ENCODE measurements at places on chromosomes 16 and 17. TPM values are rescaled to one million over a fixed set of nuclear protein-coding genes. Genes with fewer than 3 reads are reported as not detected.

DNA sequence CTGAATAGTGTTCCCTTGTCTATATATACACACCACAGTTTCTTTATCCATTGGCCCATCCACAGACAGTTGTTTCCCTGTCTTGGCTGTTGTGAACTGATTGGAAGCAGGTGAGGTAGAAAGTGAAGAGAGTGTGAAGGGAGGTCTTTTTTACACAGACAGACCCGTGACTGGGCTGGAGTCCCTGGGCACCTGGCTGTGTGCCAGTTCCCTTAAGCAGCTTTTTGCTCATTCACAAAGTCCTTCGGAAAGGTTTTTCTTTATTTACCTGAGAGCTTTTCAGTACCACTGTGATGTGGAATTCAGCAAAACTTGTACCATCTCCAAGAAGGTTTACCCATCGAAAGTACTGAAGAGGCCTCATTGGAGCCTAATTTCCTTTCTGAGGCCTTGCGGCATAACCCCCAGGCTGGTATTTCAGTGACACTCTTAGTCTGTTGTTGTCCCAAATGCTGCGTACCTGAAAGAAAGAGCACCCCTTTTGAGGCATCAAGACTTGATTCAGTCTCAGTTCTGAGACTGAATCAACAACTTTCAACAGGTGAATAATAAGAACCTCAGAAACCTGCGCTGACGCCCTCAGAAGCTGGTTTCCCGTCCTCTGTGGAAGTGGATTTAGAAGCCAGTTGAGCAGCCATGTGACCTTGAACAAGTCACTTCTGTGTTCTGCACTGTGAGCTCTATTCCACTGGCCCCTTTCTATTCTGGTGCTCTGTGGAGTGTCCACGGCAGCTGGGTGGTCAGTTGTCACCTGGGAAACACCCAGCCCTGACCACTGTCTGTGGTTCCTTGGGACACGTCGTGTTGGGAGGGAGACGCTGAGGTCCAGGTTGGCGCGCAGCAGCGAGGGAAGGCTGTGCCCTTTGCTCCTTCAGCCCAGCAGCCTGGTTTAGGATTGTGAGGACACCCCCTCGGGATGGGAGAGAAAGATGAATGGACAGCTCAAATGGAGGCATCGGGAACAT lies 53.9 kb upstream of the CRISPLD2 start:
- no peak for DNase-seq
- H3K36me3 ChIP-seq, result peaks cover 60% of the 10 kb centered on the region
- H3K4me1 ChIP-seq, result no peaks in the 10 kb centered on the region
- no peak overlapping the region for H3K27ac ChIP-seq
- no peak overlapping the region for H3K4me3 ChIP-seq
- H3K27me3 ChIP-seq, result no peaks in the 10 kb centered on the region

DNA sequence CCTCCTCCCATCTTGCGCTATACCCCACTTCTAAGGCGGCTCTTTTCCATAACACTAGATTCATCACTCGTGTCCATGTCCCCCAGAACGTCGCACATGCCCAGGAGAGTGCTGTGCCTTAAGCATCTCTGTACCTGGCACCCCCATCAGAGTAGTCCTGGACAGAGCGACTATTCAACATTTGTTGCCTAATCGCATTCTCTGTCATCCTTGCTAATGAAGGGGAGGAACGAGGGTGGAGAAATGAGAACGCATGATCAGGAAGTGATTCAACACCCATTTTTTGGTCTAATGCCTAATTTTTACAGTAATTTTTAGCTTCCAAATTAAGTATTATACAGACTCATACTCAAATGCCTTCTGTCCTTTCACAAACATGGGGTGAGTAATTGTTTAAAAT lies 53.2 kb downstream of the SLC39A11 start:
- H3K4me3 ChIP-seq, result no peak overlapping the region
- H3K36me3 ChIP-seq, result no peaks in the 10 kb centered on the region
- H3K27ac ChIP-seq, result no peak overlapping the region
- no peaks in the 10 kb centered on the region for H3K4me1 ChIP-seq

DNA sequence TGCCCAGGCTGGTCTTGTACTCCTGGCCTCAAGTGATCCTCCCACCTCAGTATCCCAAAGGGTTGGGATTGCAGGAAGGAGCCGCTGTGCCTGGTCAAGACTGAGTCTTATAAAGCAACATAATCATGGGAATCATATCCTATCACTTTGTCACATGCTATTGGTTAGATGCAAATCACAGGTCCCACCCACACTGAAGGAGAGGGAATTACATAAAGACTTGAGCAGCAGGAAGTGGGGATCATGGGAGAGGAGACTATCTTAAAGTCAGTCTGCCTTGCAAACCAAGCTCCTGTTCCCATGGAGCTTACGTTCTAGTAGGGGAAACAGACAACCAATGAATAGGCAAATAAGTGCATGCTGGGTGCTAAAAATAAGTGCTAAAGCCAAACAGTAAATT lies 28.3 kb upstream of the TENT4B start:
- no peak overlapping the region for H3K4me3 ChIP-seq
- no peak for DNase-seq
- H3K36me3 ChIP-seq, result no peaks in the 10 kb centered on the region

- H3K27me3 ChIP-seq, result peaks cover 87% of the 10 kb centered on the region
- no peak overlapping the region for H3K4me3 ChIP-seq
- H3K36me3 ChIP-seq, result no peaks in the 10 kb centered on the region
- no peak overlapping the region for H3K27ac ChIP-seq
- peak; percentile 26 for DNase-seq
Observed at GRCh38 chr16:67525176-67525860, 3.3 kb upstream of the RIPOR1 start.

- H3K4me1 ChIP-seq, result peaks cover 23% of the 10 kb centered on the region
- H3K36me3 ChIP-seq, result no peaks in the 10 kb centered on the region
- no peak overlapping the region for H3K4me3 ChIP-seq
Observed at GRCh38 chr16:86277221-86277620, 233.1 kb upstream of the FOXF1 start.

DNA sequence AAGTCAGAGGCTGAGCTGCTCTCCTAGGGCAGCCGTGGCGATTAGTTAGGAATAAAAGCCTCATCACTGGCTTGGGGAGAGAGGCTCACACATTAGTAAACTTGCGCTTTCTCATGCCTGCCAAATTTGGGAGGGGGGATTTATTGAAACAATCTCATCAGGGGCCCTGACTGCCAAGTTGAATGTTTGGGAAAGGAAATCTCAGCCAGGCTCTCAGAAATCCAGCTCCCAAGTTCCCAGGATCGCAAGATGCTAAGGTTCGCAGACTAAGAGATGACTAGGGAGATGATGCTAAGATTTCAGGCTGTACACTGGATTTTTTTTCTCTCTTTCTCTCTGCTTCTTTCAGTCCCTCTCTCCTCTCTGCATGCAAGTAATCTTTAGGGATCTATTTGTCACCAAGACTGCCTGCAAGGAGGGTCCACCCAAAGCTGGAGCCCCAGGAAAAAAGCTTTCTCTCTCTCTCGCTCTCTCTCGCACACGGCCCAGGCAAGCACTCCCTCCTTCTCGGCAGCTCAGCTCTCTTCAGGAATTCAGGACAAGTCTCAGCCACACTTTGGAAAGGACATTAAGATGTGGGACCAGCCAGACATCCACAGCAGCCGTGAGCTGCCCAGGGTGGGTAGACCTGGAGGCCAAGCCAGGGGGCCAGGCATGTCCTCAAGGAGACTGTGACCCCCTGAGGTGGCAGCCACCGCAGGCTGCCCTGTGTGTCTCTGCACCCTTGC lies 1.4 kb downstream of the GPR139 start:
- H3K4me3 ChIP-seq, result peak overlapping the region; percentile 78
- peaks cover 4% of the 10 kb centered on the region for H3K36me3 ChIP-seq
- H3K4me1 ChIP-seq, result peaks cover 34% of the 10 kb centered on the region
- DNase-seq, result peak; percentile 13
- peaks cover 48% of the 10 kb centered on the region for H3K27me3 ChIP-seq

DNA sequence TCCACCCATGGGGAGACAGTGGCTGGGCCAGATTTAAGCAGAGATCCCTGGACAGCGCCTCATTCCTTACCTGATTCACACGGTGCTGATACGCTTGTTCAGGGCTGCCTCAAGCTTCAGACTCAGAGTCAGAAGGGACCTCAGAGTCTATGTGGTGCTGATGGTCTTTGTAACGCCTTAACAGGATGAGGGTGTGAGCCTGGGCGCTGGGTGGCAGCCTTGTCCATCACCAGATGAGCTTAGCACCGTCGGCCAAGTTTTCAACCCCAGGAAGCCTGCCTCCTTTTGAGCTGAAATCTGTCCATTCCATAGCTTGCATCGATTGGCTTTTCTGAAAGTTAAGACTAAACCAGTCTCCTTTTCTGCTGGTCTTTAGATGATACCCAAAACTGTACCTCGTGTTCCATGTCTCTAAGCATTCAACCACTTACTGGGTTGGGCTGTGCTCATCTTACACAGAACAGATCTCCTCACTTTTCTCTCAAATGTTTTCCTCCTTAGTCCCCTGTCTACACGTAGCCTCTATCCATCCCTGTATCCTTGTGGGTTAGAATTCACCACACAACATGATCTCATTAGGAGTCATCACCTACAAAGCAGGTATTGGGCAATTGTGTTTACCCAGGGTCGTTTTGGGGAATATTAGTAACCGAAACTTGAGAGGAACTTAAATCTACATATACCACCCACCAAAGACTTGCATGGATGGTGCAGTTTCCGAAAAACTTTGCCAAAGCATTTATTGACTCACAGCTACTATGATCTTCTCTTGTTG lies 573.4 kb downstream of the CDH13 start:
- no peaks in the 10 kb centered on the region for H3K36me3 ChIP-seq
- H3K27ac ChIP-seq, result no peak overlapping the region
- no peak overlapping the region for H3K4me3 ChIP-seq
- DNase-seq, result peak; percentile 17
- H3K4me1 ChIP-seq, result no peaks in the 10 kb centered on the region
- H3K27me3 ChIP-seq, result no peaks in the 10 kb centered on the region

DNA sequence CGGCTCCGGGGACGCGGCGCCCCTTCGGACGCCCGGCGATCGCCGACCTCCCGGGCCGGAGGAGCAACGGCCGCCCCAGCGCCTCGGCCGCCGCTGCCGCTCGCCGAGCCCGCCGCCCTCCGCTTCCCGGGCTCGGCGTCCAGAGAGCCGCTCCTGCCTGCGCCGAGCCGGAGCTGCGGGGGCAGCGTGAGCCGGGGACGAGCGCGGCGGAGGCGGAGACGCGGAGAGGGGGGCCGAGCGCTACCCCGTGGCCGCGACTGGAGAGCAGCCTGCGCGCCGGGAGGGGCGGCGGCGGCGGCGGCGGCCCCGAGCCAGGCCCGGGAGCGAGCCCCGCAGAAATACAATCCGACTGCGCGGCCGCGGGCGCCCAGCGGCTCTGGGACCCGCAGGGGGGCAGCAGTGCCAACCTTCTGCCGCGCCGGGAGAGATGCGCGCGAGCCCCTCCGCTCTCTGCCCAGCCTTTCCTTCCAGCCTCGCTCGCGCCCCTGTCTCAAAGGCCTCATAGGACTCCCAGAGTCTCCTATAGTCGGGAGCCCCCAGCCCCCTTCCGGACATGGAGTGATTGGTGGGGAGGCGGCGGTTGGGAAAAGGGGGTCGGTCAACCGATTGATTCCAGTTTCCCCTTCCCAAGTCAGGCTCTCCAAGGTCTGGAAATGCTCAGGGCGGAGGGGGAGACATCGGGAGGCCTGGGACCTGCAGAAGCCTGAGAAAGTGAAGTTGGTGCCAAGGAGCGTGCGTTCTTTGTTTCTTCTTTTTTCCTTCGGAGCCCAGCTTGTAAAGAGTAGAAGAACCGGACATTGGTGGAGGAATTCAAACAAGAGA lies 1.0 kb upstream of the SDK2 start:
- no peak overlapping the region for H3K27ac ChIP-seq
- peak; percentile 75 for DNase-seq
- H3K36me3 ChIP-seq, result no peaks in the 10 kb centered on the region
- H3K4me1 ChIP-seq, result peaks cover 10% of the 10 kb centered on the region
- peaks cover 72% of the 10 kb centered on the region for H3K27me3 ChIP-seq
- peak overlapping the region; percentile 81 for H3K4me3 ChIP-seq

DNA sequence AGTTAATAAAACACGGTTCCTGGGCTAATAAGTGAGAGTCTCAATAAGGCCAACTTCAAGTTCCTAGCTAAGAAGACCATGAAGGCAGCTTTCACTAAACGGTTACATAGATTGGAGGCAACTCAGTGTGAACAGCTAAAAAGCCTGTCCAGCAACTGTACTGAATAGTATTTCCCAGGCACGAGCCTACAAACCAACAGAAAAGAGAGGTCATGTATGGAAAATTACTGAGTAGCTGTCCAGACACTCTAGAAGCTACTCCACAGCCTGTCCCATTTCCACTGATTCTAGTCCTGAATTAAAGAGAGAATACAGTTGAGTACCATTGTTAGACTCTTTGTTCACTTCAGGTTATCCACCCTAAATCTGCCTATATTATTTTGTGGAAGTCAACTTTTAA lies 36.5 kb upstream of the C17orf78 start:
- peaks cover 9% of the 10 kb centered on the region for H3K36me3 ChIP-seq
- peaks cover 19% of the 10 kb centered on the region for H3K4me1 ChIP-seq
- H3K27ac ChIP-seq, result no peak overlapping the region

DNA sequence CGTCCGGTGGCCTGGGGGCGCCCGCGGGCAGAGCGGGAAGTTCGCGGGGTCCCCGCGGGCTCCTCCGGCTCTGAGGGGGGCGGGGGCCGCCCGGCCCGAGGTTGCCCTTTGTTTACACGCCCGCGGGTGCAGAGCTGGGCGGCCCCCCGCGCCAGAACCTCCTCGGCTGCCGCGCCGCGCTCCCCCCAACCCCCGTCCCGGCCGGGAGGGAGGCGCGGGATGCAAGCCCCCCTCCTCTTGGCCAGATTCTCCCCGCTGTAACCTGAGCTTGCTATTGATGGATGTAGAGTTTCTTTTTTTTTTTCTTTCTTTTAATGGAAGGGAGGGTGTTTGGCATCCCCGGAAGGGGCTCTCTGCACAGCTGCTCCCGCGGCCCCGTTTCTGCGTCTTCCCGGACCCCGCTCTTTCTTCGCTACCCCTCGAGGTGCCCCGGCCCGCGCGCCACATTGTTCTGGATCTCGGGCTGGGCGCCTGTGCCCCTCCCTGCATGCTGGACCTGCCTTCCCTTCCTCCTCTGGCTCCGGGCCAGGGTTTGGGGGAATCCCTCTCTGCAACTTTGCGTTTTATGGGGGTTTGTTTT lies 646 bp downstream of the CBX2 start:
- DNase-seq, result peak; percentile 75
- peaks cover 12% of the 10 kb centered on the region for H3K27me3 ChIP-seq
- peak overlapping the region; percentile 83 for H3K27ac ChIP-seq
- H3K4me1 ChIP-seq, result peaks cover 23% of the 10 kb centered on the region
- peaks cover 8% of the 10 kb centered on the region for H3K36me3 ChIP-seq

GRCh38 chr16:75281826-75282225 lies 30.4 kb upstream of the BCAR1 start:
- H3K27me3 ChIP-seq, result no peaks in the 10 kb centered on the region
- H3K27ac ChIP-seq, result no peak overlapping the region
- H3K4me1 ChIP-seq, result no peaks in the 10 kb centered on the region
- H3K36me3 ChIP-seq, result no peaks in the 10 kb centered on the region
- no peak for DNase-seq
- no peak overlapping the region for H3K4me3 ChIP-seq

- H3K4me1 ChIP-seq, result peaks cover 6% of the 10 kb centered on the region
- no peaks in the 10 kb centered on the region for H3K36me3 ChIP-seq
- H3K27ac ChIP-seq, result no peak overlapping the region
- H3K4me3 ChIP-seq, result no peak overlapping the region
- no peaks in the 10 kb centered on the region for H3K27me3 ChIP-seq
- DNase-seq, result no peak
Observed at GRCh38 chr17:77403854-77404253, 263.1 kb downstream of the SEC14L1 start.

GRCh38 chr16:85480727-85481101 lies 132.4 kb upstream of the GSE1 start:
- no peak for DNase-seq
- H3K27me3 ChIP-seq, result no peaks in the 10 kb centered on the region
- H3K36me3 ChIP-seq, result no peaks in the 10 kb centered on the region
- no peak overlapping the region for H3K27ac ChIP-seq

The SOCS7 gene
- total RNA-seq, result 26.1 TPM

Data from GM23338 (cell line).